Neural crest cell (in vitro differentiated cells): ENCODE measurements at places on chromosomes 12 and 14. TPM values are rescaled to one million over a fixed set of nuclear protein-coding genes. Genes with fewer than 3 reads are reported as not detected.
A peak's percentile ranks its signal among the peaks of the same experiment; 100 is the strongest.

Gene GPR135
- 3.3 and 3.5 TPM in 2 replicates for total RNA-seq

Gene KRT2
- total RNA-seq: not detected in 2 replicates

Gene ISM2
- total RNA-seq: 0.16 TPM in 1 of 2 replicates, not detected in the other

Gene DCN
- 17.9 and 19.6 TPM in 2 replicates for total RNA-seq

Gene POTEM
- total RNA-seq: not detected in 2 replicates

GRCh38 chr14:74909501-74909900 is 13.6 kb downstream of the RPS6KL1 start:
- DNase-seq: no peak

DNA sequence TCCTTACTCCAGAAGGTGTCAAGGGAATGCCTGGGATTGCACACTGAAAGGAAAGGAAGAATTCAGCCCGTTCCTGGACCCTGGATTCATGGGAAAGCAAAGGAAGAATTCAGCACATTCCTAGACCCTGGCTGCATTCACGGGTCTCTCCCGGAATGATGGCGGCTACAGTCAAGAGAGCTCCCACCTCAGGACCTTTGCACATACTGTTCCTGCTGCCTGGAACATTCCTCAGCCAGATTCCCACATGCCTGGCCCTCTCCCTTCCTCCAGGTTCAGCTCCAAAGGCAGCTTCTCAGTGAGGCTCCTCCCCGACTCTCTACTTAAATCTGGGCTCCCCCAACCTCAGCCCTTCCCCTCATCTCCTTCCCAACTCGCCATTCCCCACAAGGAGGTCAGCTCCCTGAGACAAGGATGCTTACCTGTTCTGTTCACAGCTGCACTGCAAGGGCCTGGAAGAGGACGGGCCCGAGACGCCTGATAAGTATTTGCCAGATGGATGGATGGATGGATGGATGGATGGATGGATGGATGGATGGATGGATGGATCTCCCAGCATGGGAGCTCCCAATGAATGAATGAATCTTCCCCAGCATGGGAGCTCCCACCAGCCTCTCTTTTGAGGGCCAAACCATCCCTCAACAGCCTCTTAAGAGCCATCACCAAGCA is 77.4 kb downstream of the NCOR2 start:
- no peak for DNase-seq

GRCh38 chr12:21988619-21989018 is 47.4 kb upstream of the ABCC9 start:
- no peak for DNase-seq

GRCh38 chr12:95114766-95115405 is 41.5 kb upstream of the NR2C1 start:
- DNase-seq: no peak

DNA sequence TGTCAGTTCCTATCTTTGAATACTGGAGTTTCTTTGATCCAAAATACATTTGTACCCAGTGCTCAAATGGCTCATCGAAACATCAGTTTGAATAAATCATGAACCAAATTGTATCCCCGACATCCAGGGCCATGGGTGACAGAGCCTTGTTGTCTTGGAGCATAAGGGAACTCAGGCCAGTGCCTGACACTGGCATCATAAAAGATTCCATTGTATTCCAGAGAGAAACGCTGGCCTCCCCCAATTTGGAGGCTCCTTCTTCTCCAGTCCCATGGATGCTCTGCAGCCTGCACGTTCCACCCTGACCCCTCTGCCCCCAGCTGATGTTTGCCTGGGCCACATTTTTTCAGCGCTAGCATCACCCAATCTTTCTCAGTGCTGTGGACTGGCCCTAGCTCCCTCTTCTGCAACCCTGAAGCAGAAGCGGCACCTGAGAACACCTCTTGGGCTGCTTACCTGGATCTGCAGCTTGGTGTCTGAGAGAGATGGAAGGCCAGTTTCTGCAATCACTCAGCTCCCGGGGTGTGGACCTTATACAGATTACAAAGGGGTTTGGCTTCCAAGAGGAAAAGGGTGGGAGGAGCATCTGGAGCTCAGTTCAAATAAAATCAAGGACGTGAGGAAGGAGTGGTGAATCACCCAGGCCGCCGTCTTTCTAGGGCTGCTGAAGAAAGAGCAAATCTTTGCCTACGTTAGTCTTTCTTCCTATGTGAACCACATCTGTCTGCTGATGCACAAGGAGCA is at the start of gene RNASE1:
Gene RNASE1, minus strand, starts transcription at position 504 of the 744 bp plus-strand sequence. CDS start 776 bp downstream, outside the sequence.
- no peak for DNase-seq

DNA sequence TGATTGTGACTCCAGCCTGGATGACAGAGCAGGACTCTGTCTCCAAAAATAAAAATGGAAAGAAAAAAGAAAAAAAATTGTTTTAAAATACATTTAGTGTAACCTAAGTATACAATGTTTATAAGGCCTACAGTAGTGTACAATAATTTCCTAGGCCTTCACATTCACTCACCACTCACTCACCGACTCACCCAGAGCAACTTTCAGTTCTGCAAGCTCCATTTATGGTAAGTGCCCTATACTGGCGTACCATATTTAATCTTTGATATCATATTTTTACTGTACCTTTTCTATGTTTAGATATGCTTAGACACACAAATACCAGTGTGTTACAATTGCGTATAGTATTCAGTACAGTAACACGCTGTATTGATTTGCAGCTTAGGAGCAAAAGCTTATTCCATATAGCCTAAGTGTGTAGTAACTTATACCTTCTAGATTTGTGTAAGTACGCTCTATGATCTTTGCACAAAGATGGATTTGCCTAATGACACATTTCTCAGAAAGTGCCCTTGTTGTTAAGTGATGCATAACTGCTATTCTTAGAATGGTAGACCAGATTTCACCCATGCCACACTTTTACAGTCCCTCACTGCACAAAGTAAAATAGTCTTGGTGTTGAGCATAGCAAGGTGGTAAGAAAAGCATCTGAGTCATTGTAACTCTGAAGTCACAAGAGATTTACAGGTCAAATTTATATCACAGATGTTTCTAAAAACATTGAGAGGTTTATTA is 151.9 kb downstream of the LRRK2 start:
- no peak for DNase-seq

GRCh38 chr14:50792051-50792477 is 38.9 kb downstream of the NIN start:
- DNase-seq: no peak

GRCh38 chr14:79404874-79405511 is 806.3 kb downstream of the DIO2 start:
- no peak for DNase-seq

GRCh38 chr12:92623386-92623785 is 79.4 kb upstream of the PLEKHG7 start:
- DNase-seq: no peak

GRCh38 chr14:99688210-99688581 is 4.1 kb downstream of the CYP46A1 start:
- DNase-seq: no peak

GRCh38 chr12:49348781-49349180 is 2.1 kb downstream of the DNAJC22 start:
- no peak for DNase-seq

- DNase-seq: no peak
Observed at GRCh38 chr14:54688229-54688628, 121.3 kb downstream of the SAMD4A start.

GRCh38 chr12:56317675-56318074 is 1.9 kb upstream of the CNPY2 start:
- DNase-seq: no peak

- no peak for DNase-seq
Observed at GRCh38 chr12:39846971-39847650, 227.5 kb upstream of the ABCD2 start.

GRCh38 chr12:106106061-106106566 is 32.6 kb downstream of the NUAK1 start:
- no peak for DNase-seq

GRCh38 chr14:21300892-21301291 is 21.0 kb downstream of the RPGRIP1 start:
- peak; percentile 34 for DNase-seq

- no peak for DNase-seq
Observed at GRCh38 chr14:58465421-58465820, 37.9 kb downstream of the KIAA0586 start.
